Effector memory CD4-positive, alpha-beta T cell (primary cell): ENCODE measurements at places on chromosomes 2 and 18.
A peak's percentile ranks its signal among the peaks of the same experiment; 100 is the strongest.

- DNase-seq, result no peak
These were observed 101.8 kb upstream of the NDUFV2 start for GRCh38 chr18:9000733-9001132.

DNA sequence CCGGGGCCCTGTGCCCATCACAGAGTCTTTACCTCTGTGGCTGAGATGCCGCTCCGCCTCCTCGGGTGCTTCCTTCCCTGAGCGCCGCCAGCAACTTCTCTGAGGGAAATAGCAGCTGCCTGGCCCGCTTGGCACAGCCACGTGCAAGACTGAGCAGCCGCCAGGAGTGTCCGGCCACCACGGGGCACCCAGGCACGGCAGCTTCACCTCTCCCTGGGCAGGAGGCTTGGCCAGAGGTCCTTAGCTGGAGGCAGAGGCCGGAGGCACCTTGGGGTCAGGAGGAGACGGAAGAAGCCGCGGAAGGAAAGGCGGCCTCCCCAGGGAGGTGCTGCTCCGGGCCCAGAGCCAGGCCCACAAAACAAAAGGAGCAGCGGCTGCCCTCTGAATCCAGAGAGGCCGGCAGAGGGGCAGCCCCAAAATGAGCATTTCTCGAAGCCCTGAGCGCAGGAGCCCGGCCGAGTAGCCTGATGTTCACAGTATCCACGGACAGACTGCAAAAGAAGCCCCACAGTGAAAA is 6.0 kb upstream of the LIMS2 start:
- no peak for DNase-seq

DNA sequence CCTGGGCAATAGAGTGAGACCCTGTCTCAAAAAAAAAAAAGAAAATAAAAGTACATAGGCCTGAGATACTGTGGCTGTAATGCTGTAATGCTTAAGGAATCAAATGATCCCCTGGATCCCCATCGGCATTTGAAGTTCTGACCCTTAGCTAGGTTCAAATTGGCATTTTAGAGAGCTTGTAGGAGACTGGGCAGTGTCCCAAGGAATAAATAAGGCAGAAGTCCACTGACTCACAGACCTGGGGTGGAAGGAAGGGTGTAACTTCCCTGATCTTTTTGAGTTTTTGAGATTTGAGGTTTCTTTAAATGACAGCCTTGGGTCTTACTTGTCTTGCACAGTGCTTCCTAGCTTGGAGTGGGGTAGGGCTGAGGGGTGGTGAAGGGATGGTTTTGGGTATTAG is 553.7 kb downstream of the SLC4A3 start:
- no peak for DNase-seq

- DNase-seq, result no peak
These were observed 131.3 kb downstream of the MCFD2 start for GRCh38 chr2:46784278-46784677.

DNA sequence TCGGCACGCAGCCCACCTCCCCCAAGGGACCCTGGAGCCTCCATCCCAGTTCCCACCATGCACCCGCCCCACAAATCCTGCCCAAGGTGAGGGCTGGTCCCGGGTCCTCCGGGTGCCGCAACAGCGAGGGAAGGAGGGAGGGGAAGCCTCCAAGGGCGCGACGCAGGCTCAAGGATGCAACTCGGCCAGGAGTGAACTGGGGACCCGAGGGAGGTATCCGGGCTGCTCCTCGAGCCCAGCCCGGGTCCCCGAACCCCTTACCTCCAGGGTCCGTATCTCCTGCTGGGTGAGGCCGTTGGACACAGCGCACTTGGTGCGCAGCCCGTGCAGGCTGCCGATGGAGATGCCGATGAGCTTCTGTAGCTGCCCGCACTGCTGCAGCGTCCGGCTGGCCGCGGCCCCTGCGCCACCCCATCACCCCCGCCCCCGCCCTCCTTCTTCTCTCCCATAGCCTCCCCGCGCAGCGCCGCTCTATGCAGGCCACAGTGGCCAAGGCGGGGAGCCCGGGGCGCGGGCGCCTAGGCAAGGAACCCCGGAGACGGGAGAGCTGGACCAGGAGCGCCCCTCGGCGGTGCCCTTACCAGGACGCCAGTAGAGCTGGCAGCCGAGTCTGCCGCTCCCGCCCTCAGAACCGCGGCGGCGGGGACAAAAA is 124.1 kb downstream of the ANKRD30BL start:
- no peak for DNase-seq

- DNase-seq, result no peak
These were observed 12.1 kb upstream of the RHOB start for GRCh38 chr2:20434588-20435294.

DNA sequence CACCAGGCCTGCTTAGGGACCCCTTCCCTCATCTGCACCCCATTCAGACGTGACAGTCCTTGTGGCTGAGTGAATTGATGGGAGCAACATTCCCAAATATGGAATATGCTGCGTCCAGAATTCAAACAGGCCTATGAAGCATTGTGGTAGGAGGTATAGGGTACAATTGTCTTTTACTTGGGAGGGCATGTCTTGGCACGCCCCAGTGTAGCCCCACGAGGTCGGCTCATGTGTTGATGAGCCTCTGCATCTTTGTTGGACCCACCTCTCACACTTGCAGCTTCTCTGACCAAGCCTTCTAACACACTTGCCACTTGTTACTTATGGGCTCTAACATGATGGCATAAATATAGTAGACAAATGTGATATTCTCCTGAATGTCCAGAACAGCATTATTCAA is 1.6 kb downstream of the TIMM21 start:
- DNase-seq, result no peak

DNA sequence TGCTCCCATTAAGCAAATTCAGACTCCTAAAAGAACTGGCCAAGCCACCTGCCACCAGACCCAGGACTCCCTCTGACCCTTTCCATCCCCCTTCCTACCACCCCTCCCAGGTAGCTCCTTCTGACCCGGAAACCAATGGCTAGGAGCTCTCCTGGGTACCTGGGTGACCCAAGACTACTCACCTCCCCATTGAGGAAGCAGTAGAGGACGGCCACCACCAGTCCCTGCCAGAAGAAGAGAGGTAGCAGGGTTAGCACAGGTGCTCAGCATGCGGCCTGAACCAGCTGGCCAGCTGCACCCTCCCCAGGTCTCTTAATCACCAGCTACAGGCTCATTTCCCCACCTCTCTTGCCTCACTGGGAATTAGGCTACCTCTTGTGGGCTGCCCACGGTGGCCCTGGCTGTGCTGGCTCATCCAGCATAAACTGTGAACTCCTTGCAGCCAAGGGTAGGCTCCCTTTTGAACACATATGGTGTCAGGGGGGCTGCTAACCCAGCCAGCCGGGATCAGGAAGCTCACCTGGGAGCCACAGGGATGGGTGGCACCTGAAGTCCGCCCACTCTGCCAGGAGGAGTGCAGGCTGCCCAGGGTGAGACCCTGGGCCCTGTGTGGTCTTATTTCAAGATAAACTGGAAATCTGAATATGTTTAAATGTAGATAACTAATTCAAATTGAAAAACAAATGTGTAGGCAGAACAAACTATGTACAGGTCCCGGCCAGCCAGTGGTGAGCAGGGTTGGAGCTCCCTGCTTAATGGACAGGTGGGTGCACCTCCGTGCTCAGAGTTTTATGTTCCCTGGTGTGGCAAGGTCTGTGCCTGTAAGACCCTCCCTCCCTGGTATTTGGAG is 9.9 kb downstream of the TMEM37 start:
- DNase-seq, result no peak

DNA sequence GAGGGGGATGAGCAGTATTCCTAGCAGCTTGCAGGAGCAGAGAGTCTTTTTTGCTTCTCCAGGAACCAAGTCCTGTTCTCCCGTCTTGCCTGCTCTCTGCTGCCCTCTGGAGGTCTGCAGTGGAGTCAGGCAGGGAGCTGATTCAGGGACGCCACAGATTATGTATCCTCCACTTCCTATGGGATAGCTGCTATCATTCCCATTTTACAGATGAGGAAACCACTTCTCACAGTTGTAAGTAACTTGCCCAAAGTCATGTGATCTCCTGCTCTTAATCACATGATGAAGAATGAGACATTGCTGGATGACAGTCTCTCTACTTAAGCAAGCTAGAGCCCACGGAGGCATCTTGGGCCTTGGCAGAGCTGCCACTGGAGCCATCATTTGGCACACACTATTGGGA is 8.3 kb downstream of the SLC4A5 start:
- peak; percentile 55 for DNase-seq

DNA sequence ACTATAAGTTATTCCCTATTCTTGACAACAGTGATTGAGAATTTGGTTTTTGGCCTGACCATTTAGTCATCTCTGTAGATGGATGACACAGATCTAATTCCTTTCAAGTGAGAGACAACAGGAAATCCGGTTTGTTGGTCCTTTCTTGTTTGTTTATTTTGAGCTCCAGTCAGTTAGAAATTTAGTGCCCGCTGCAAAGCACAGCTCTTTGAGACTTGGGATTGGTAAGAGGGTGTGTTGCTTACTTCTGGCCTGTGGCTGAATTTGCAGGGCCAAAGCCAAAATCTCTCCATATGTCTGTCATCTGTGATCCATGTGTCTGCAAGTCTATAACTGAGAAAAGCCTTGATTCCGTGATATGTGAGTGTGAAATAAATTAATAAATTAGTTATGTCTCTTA is 74.3 kb downstream of the BIN1 start:
- DNase-seq, result no peak

DNA sequence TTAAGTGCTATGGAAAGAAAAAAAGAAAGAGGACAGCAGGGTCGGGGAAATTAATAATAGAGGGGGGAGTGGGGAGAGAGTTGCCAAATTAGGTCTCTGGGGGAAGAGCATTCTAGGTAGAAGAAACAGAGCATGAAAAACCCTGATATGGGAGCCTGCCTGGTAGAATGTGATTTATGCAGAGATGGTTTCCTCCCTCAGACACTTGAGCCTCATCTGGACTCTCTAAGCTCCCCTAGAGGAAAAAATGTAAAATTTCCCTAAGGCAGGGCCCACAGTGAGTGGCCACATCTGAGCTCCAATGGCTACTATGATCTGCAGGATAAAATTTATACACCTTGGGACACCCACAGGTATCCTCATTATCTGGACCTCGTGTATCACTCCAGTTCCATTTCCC is 20.6 kb upstream of the EPAS1 start:
- no peak for DNase-seq

- no peak for DNase-seq
These were observed 11.0 kb upstream of the ANKRD29 start for GRCh38 chr18:23673725-23674124.

GRCh38 chr2:234500394-234501006 is 3.6 kb upstream of the ARL4C start:
- peak; percentile 56 for DNase-seq

GRCh38 chr18:79590191-79591031 is 89.2 kb upstream of the CTDP1 start:
- DNase-seq, result no peak

DNA sequence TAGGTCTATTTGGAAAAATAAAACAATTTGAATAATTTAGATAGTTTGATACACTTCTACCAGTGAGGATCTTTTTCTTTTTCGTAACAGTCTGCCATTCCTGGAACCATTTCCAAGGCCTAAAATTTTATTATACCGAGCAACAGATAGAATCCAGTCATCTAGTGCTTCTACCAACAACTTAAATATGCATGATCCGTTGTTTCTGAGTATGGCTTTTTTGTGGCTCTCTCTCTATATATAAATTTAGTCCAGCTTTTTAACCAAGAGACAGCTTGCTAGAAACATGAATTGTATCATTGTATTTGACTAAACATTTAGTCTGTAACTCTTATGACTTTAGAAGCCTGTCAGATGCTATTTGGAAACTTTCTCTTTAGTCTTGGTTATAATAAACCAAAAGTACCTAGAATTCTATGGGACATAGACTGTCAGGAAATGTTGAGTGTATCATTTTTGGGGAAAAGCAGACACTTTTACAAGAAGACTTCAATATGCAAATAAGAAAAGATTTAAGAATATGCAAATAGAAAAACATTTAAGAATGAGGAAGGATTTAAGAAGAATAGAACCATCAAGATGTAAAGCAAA is 161.4 kb downstream of the ZEB2 start:
- no peak for DNase-seq

GRCh38 chr2:75320898-75321598 is 121.7 kb upstream of the TACR1 start:
- DNase-seq, result no peak

DNA sequence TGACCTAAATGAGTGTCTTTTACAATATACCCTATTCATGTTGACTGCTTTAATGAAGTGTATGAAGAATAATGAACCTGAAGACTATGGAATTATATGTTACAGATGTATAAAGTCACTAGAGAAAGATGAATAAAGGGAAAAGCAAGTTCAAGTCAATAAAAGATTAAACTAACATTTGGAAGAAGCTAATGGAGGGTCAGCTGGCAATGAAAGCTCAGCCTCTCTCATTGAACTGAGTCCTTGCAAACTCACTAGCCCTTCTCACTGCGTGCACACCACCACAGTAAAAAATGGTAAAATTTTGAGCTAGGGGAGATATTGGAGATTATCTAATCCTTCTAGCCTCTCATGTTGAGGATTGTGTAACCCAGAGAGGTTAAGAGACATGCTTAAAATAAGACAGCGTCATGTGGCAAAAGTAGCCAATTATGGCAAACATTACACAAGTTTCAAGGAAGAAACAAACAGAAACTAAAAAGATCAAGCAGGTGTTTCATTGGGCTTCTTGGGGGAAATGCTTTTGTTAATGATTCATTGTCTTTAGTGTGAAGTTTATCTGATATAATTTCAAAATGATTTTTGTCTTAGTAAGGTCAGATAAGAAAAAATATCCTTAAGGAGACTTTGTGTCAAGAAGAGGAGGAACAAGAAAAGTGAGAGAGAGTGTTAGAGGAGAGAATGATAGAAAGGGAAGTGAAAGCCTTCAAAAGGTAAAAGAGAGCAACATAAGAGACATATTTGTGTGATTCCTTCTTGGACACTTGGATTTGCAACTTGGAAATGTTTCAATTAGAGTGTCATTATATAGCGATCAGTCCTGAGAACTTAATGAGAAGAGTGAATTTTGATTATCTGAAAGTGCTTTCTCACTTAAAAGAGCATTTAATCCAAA is 893.7 kb upstream of the FAM98A start:
- no peak for DNase-seq

DNA sequence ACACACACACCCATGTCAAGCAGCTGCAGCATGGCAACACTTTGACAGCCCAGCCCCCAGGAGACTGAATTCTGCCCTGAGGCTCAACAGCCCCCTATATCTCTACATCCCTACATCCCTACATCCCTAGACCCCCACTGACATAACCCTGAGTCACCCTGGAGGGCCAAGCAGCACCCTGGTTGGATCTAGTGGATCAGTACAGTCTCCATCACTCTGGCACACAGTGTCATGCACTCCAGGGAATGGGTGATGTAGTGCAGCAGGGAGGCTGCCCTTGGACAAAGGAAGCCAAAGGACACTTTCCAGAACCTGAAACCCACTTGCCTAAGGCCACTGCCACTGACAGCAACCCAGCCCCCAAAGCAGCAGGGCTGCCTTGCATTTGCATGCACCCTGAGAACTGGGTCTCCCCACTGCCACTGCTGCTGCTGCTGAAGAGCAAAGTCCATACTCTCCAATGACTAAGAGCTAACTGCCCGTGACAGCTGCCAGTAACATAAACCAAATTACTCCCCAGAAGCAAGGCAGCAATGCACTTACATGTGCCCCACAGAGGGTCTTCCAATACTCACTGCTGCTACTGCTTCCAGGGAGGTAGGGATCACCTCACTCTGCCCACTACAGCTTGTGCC is 681.6 kb upstream of the KLHL29 start:
- no peak for DNase-seq

GRCh38 chr2:231059756-231060155 is 3.1 kb downstream of the PSMD1 start:
- no peak for DNase-seq

- DNase-seq, result no peak
These were observed 398.5 kb downstream of the CDH2 start for GRCh38 chr18:27778441-27778840.

- no peak for DNase-seq
These were observed 51.0 kb downstream of the PKDCC start for GRCh38 chr2:42098571-42099437.

- DNase-seq, result no peak
These were observed 91.0 kb downstream of the MAPRE2 start for GRCh38 chr18:35132021-35132902.
